ENCODE measurements at places on chromosomes 6 and 20.

- DNase-seq, result no peak
These were observed 4.3 kb upstream of the DCBLD1 start for GRCh38 chr6:117477988-117478852.

DNA sequence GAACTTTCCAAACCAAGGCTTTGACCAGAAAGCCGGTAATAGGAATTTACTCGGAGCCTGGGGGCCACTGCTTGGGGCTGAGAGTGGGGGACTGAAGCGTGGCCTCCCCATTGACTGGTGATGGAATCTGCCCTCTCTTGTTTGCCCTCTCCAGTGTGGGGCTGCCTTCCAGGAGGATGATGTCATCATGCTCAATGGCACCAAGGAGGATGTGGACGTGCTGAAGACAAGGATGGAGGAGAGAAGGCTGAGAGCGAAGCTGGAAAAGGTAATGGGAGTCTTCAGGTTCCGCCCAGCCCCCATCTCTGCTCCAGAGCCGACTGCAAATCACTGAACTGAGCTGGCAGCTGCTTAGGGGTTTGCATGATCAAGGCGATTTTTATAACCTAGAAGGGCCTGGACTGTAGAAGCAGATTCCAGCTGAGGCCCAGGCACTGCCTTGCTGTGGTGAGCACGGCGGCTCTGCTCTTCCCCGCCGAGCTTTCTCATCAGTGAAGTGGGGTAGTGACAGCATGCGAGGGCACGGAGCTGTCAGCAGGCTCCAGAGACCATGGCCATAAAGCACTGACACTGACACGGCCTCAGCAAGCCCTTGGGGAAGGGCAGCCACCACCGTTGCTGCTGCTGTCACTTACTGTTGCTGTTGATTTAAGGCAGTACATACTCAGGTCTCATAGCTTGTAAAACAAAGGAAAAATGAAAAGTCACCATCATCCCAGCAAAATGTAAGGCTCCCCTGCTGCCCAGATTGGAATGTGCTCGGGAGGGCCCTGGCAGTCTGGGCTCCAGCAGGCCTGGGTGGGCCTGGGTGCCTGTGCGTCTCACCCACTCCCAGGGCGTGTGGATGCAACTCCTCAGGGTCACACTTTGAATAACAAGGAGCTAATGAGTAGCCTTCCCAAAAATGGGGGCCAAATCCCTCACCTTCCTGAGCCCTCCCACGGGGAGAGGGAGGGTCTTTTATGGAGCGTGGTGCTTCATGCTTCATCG is 11.1 kb upstream of the FAM209A start:
- DNase-seq, result no peak

DNA sequence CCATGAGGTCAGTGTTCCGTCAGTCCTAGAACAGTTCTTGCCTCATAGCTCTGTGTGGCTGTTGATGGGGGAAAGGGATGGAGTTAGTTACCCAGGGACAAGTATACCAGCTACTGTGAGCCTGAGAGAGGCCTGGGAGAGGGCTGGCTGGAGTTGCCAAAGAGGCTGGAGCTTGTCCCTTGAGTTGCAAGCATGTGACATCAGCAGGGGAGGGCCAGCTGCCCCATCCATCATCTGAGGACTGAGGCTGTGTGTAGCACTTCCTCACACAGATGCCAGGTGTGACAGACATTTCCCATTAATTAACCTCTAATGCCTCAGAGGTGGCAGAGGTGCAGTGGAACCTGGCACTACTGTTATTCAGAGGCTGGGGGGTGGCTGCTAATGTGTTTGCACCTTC is 131.6 kb downstream of the PHACTR3 start:
- no peak for DNase-seq

- DNase-seq, result no peak
These were observed 131.3 kb downstream of the HACE1 start for GRCh38 chr6:104728448-104728847.

GRCh38 chr6:18179770-18180356 is 24.6 kb downstream of the KDM1B start:
- no peak for DNase-seq

- DNase-seq, result no peak
These were observed 105.7 kb downstream of the RNASET2 start for GRCh38 chr6:166850677-166851076.

DNA sequence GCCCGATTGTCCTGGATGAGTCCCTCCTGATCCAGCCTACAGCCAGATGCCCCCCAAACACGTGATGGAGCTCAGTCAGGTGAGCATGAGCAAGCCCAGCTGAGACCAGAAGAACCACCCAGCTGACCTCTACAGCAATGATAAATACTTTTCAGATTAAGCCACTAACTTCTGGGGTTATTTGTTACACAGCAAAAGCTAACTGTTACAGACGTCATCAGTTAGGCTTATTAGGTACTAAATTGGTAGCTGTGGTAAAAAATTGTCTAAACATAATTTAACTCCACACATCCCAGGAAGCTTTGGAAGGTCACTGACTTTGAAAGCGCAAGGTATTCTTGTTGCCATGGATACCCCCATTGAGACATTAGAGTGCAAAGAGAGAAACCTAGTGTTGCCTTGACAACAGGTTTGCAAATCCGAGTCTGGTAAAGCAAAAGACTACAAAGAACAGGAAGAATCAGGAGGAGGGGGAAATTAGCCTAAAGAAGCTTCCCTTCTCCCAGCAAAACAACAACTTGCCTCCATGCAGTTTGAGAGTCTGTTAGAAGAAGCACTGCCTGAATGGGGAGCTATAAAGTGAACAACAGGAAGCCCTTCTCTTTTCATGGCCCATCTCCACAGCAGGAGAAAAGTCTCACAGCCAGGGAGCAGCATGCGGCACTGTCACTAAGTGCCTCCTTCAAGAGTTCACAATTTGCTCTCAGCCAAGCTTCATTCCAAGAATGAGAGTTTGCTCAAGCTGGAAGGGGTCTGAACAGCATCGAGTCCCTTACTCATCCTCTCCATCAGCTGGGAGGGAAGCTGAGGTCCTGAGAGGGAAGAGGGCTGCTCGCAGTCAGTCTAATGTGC is 41.7 kb upstream of the ZNF831 start:
- DNase-seq, result no peak

- no peak for DNase-seq
These were observed 25.2 kb downstream of the PYGB start for GRCh38 chr20:25273046-25273445.

DNA sequence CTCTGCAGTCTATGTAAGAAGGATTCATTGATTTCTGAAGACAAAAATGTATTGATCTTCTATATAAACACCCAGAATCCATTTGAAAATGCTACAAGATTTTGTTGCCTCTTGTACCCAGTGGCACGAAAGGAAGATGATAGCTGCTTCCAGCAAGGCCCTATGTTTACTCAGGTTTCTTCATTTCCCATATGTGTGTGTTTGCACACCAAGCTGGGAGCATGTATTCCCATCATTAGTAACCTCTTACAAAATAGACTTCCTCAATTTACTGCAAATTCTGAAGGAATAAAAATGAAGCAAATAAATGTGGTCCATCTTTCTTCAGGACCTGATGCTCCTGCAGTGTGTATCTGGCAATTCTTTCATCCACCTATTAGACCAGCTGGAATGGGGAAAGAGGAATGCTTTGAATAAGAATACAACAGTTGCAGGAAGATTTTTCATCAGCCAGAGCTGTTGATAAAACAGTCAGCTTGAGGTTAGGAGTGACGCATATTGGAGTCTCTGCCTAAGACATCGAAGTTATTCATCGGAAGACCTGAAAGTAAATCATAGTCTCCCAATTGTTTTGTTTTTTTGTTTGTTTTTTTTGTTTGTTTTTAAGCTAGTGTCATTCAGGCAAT is 132.3 kb downstream of the PDE7B start:
- DNase-seq, result no peak

DNA sequence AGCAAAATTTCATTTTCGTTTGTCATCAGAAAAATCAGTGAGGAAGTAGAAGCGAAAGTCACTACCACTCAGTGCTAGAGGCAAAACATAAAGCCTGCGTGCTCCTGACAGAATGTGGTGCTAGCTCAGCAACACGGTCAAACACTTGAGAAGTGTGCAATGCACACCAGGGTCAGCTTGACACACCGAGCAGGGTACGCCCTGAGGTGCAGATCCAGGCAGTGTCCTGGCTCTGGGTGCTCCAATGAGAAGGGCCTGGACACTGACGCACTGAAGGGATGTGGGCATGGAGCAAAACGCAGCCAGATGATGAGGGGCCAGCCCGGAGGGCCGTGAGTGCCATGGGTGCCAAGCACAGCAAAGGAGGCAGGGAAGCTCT is 5.9 kb downstream of the RNASET2 start:
- no peak for DNase-seq

DNA sequence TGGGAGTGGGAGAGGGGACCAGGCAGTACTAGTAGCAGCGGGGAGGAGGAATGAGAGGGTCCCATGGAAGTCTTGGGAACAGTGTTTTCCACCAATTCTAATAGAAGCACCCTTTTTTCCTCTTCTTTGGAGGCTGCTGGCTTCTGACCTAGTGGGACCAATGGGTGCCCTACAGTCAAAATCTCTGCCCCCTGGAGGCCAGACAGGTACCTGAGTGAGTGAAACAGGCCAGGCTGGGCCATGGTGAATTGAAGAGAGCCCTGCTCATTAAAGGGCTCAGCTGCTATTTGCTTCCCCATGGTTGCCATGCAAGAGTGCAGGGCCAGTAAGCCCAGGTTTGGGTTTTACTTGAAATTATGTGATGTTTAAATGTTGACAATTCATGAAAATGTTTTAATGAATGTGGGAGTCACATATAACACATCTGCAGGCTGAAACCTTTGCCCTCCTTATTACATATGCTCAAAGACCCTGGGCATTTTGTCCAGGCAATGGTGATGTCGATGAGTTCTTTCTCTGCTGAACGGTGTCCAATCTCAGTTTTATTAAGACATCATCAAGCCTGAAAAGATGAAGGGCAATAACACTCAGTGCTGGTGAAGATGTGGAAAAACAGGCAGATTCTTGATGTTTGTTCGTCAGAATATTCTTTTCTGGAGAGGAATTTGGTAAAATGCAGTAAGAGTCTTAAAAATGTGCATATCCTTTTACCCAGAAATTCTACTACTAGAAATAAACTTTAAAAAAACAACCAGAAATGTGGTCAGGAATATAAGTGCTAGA is 42.3 kb upstream of the OCSTAMP start:
- no peak for DNase-seq

- DNase-seq, result no peak
These were observed 20.9 kb downstream of the ZSCAN12 start for GRCh38 chr6:28378644-28379043.

GRCh38 chr6:3124667-3125066 is 6.2 kb downstream of the BPHL start:
- DNase-seq, result no peak

- DNase-seq, result no peak
These were observed 48.8 kb upstream of the BCLAF1 start for GRCh38 chr6:136338486-136338885.

GRCh38 chr6:167946007-167946406 is 51.5 kb upstream of the KIF25 start:
- no peak for DNase-seq

GRCh38 chr6:47581591-47581990 is 104.0 kb downstream of the CD2AP start:
- no peak for DNase-seq

DNA sequence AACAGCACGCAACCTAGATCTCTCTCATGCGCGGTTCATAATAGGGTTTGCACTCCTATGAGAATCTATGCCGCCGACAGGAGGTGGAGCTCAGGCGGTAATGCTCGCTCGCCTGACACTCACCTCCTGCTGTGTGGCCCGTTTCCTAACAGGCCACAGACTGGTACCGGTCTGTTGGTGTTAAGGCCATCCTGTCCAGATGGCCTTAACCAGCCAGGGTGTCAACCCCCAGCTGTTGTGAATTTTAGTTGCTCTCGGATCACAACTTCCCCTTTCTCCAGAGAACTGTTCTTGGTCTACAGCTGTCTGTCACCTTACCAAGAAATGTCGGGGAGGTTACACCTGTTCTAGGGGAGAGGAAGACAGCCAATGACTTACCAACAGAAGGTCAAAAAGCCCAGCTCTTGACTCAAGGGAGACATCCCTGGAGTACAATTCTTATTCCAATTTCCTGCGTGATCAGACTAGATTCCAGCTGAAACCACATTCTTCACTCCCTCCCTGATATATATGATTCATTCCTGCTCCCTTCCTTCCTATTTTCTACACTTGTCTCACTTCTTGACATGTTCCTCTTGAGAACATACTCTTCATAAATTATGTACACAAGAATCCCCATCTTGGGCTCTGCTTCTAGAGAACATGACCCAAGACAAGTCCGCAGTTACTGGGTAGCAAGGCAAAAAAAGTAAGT is 23.1 kb upstream of the DNAAF9 start:
- no peak for DNase-seq

DNA sequence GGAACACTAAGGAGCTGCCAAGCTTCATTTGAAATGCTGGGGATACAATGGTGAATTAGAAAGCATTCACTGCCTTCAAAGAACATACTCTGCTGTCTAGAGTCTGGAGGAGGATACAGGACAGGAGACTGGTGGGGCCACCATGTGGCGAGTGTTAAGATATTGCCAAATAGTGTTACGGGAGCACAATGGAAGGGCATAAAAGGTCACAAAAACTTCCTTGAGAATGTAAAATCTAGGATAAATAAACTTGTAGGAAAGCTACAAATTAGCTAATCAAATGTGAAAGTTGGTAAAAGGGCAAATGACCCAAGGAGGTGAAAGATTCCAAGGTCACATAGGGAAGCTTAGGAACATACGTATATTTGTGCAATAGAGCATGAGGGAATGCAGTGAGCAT is 271.7 kb downstream of the RFPL4B start:
- DNase-seq, result no peak

DNA sequence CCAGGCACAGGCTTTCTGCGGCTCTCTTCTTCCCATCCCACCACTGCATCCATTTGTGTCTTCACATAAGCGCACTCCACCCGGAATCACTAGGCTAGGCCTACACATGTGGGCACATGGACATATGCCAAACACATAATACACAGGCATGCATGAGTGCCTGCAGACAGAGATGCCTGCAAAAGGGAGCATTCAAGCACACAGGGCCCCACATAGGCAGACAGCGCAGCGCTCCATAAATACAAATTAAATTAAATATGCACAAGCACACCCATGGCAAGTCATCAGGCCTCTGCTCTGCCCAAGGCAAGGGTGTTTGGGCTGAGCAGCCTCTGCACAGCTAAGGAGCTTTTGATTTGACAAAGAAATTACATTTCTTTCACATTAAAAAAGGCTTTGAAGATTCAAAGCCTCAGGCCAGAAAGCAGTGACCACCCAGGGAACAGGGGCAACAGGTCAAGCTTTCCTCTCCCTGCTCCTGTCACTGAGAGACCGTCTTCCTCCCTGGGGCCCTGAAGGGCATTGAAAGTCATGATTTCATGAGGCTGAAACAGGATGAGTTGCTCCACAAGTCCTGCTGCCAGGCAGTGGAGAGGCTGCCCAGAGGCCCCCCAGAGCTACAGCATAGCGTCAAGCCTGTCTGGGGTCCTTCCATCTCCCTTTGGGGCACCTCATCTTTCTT is 134.2 kb upstream of the LRFN2 start:
- DNase-seq, result no peak

DNA sequence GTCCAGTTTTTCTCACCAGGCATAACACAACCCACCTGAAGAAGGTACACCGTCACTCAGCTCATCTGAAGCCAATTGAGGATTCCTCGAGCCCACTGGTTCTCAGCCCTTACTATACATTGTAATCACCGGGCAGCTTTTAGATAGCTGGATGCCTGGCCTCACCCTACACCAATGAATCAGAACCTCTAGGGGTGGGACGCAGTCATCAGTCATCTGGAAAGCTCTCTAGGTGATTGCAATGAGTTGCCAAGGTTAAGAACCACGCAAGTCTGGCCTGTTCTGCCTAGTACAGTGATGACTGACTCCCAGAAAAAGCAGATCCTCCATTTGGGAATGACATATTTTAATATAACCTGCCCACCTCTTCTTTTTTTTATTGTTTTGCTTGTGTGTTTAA is 41.1 kb downstream of the MC3R start:
- DNase-seq, result no peak

GRCh38 chr6:126696921-126697693 is 357.2 kb downstream of the CENPW start:
- no peak for DNase-seq
